Myocyte (in vitro differentiated cells): ENCODE measurements at places on chromosomes 3 and 15.
A peak's percentile ranks its signal among the peaks of the same experiment; 100 is the strongest.

- no peak for DNase-seq
Observed at GRCh38 chr3:139756529-139757103, 78.8 kb upstream of the NMNAT3 start.

- DNase-seq, result peak; percentile 6
Observed at GRCh38 chr3:132268956-132269355, 48.3 kb upstream of the ACP3 start.

- DNase-seq, result no peak
Observed at GRCh38 chr15:75723171-75723846, 10.7 kb upstream of the CSPG4 start.

- DNase-seq, result no peak
Observed at GRCh38 chr3:16881896-16882630, 2.7 kb upstream of the PLCL2 start.

- DNase-seq, result no peak
Observed at GRCh38 chr15:65386376-65386775, 8.6 kb upstream of the IGDCC3 start.

DNA sequence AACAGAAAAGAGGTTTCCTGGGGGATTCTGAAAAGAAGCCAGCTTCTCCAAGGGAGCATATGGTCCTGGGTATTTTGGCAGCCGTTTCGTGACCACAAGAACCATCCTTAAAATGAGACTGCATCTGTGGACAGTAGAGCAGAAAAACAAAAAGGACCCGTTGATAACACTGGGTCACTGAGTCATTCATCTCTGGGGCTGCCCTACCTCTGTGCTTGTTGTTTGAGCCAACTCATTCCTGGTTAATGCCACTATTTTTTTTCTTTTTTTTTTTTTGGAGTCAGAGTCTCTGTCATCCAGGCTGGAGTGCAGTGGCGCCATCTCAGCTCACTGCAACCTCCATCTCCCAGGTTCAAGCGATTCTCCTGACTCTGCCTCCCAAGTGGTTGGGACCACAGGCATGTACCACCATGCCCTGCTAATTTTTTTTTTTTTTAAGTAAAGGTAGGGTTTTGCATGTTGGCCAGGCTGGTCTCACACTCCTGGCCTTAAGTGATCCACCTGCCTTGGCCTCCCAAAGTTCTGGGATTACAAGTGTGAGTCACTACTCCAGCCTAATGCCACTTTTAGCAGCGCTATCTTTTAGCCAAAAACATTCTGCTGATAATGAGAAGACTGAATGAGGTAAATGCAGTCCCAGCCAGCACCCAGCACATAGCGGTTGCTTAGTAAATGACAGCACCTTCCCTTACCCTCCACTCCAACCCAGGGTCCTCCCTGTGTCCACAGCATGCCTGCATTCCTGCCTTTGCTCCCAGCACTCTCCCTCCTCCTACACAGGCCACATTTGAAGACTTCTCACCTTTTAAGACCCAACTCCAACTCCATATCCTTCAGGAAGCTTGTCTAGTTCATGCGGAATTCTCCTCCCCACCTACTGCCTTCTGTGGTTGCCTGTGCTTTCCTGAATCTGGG, 9.1 kb upstream of the ISL2 start:
- peak; percentile 67 for DNase-seq
